ENCODE measurements at places on chromosomes 13 and 19.

DNA sequence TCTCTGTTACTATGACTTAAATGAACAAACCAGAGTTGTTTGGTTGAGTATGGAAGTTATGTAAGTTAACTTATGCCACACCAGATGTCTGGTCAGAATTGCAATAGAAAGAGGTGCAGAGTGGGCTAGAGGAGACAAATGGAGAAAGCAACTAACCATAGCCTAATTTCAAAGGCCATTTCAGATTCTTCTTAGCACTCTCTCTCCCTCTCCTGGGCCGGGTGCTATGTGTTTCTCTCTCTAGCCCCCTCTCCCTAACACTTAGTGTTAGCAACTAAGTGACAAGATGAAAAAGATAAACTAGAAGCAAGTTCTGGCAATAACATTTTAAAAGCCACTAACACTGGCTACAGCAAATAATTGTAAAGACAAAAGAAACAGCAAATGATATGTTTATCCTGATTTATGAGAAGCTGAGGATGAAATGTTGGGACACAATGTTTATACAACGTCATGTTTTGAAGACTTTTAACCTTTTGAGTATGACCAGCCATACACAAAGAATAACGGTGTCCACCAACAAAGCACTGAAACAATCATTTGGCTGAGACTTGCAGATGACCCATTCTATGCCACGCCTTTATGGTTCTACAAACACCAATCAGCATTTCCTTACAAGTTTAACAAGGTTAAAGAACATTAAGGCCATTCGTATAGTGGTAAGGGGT is 18.6 kb downstream of the SERPINE3 start:
- no peak for DNase-seq

GRCh38 chr13:100512422-100512821 is 76.2 kb downstream of the GGACT start:
- DNase-seq = peak; percentile 37

DNA sequence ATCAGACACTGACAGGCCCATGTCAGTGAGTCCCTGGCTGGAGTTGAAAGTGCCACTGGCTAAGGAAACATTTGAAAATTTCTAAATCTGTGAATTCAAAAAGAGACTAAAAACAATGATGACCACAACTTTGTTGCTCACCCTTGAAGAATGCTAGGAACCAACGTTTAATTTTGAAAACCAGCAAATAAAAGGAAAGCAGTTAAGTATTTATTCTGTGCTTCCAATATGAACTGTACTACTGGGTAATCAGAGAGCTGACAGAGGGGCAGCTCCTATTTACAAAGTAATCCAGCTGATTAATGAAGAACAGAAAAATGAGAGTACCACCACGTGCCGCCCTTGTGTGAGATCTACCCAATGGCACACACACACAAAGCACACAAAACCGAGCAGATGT is 44.7 kb upstream of the LATS2 start:
- no peak for DNase-seq

GRCh38 chr13:105665284-105665683 is 870.2 kb downstream of the EFNB2 start:
- DNase-seq = no peak

- DNase-seq = no peak
Observed at GRCh38 chr13:26401069-26401468, 147.1 kb downstream of the CDK8 start.

DNA sequence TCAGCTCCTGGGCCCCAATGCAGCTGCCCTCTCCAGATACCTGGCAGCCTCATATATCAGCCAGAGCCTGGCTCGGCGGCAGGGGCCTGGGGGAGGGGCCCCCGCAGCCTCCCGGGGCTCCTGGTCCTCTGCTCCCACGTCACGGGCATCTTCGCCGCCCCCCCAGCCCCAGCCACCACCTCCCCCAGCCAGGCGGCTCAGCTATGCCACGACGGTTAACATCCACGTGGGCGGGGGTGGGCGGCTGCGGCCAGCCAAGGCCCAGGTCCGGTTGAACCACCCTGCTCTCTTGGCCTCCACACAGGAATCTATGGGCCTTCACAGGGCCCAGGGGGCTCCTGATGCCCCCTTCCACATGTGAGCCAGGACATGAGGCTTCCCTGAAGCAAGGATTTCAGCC is 10.8 kb downstream of the RPS16 start:
- no peak for DNase-seq

GRCh38 chr13:27621366-27622101 is at the start of gene POLR1D:
Gene POLR1D, plus strand, starts transcription at chr13:27621892. Its CDS starts 92 bp downstream, at chr13:27621984.
- DNase-seq = peak; percentile 93

DNA sequence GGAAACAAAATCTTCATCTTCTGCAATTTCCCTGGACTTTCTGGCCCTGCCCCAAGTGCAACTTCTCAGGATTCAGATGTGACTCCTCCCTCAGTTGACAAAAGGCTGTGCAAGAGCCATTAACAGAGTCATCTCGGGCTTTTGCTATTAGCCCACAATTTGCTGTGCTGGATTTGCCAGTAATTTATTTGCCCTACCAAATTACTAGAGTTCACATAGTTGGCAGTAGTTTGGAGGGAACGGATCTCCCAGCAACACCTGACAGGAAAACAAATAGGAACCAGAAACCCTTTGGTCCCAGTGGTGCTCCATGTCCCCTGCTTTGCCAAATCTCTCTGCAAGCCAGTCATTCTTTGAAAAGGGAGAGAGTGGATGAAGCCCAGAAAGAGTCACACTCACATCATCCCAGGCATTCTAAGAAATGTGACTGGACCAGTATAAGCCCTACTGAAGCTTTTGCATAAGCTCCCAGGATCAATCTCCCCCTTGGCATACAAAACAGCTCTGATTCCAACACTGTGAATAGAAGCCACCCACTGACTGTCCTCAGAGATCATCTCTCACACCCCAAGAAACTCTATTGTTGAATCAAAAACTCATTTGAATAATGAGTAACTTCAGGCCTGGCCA is 350.1 kb upstream of the NBEA start:
- no peak for DNase-seq

DNA sequence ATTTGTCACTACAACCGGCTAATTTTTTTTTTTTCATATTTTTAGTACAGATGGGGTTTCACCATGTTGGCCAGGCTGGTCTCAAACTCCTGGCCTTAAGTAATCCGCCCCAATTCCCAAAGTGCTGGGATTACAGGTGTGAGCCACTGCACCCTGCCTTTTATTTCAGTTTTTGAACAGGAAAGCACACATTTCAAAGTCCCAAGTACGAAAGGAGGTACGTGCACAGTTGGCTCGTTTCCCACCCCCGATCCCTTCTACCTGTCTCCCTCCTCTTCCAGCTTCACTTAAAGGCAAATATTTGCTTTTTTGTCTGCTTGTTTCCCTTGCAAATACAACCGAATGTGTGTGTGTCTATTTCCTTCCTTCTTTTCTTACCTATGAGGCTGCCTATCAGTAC is 30.5 kb downstream of the ZIC5 start:
- no peak for DNase-seq

DNA sequence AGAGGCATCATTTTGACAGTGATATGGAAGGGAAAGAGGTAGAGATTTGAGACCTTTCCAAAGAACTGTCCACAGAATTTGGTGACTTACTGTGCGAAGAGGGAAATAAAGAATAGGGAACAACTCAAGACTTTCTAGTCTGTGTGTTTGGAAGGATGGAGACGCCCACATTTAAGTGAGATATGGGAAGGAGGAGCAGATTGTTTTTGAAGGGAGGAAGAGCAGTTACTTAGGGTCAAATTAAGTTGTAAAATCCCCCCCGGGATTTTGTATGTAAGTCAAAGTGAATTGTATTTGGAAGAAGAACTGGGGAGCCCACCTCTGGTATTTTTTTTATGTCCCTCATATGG is 1.2 kb downstream of the USPL1 start:
- no peak for DNase-seq

GRCh38 chr13:79866436-79866835 is 385.5 kb downstream of the NDFIP2 start:
- DNase-seq = no peak

DNA sequence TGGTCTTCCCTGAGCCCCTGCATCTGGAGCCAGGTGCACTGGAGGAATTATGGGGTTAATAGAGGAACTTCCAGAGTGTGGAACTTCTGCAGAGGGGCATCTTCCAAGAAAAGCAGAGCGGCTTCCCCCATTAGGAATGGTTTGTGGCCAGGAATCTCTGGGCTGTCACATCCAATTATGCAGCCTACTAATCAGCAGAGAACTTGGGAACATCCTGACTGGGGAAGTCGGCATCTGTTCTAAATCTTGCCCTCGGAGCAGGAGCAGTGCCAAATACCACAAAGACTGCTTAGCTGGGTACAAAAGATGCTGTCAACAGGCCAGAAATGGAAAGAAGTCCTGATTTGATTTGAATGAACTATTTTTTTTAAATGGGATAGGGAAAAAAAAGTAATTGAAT is 435.1 kb downstream of the ZNF536 start:
- DNase-seq = no peak

All from WERI-Rb-1 (cell line).